ENCODE measurements at places on chromosomes 5 and 9.

GRCh38 chr5:142810081-142810480 lies 39.9 kb downstream of the ARHGAP26 start:
- DNase-seq = no peak

GRCh38 chr5:57862471-57862911 lies 379.9 kb upstream of the ACTBL2 start:
- peak; percentile 42 for DNase-seq

GRCh38 chr5:169913479-169913878 lies 66.8 kb downstream of the INSYN2B start:
- no peak for DNase-seq

DNA sequence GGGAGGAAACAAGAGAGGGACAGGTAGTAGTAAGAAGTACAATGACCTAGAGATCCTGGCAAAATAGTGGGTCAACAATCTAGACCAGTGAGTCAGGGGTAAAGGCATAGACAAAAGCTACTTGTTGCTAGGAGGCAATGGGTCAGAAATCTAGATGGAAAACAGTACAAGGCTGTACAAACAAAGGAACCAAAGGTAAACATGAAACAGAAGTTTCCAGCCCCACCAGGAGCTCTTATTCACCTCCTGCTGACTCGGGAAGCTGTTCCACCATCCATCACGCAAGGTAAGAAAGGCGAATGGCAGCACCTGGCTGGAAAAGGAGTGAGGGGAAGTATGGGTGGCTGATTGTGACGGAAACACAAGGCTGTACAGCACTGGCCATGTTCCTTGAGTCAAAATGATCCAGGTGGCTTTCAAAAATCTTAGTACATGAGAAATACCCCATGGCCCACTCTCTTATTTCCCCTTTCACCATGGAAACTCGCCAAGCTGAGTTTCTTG lies 70.5 kb upstream of the RAI14 start:
- peak; percentile 79 for DNase-seq

GRCh38 chr5:167244583-167244982 lies 1046.9 kb upstream of the WWC1 start:
- peak; percentile 18 for DNase-seq

- DNase-seq = no peak
Measured at GRCh38 chr5:116865651-116866050, 291.0 kb upstream of the SEMA6A start.

DNA sequence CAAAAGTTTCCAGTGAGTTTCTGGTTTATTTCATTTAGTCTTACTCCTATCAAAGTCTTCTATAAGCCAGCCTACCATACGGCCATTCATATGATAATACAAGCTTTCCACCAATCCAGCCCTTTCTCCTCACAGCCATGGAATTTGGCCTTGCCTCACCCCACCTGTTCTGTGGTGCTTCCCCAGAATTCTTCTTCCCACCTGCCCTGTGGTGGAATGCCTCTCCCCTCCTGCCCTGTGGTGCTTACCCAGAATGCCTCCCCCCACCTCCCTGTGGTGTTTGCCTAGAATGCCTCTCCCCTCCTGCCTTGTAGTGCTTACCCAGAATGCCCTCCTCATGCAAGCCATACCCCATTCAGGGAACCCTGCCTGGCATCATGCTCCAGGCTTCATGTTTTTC lies 90.3 kb upstream of the APC start:
- DNase-seq = no peak

GRCh38 chr5:61507232-61507631 lies 175.2 kb downstream of the ZSWIM6 start:
- DNase-seq = no peak

DNA sequence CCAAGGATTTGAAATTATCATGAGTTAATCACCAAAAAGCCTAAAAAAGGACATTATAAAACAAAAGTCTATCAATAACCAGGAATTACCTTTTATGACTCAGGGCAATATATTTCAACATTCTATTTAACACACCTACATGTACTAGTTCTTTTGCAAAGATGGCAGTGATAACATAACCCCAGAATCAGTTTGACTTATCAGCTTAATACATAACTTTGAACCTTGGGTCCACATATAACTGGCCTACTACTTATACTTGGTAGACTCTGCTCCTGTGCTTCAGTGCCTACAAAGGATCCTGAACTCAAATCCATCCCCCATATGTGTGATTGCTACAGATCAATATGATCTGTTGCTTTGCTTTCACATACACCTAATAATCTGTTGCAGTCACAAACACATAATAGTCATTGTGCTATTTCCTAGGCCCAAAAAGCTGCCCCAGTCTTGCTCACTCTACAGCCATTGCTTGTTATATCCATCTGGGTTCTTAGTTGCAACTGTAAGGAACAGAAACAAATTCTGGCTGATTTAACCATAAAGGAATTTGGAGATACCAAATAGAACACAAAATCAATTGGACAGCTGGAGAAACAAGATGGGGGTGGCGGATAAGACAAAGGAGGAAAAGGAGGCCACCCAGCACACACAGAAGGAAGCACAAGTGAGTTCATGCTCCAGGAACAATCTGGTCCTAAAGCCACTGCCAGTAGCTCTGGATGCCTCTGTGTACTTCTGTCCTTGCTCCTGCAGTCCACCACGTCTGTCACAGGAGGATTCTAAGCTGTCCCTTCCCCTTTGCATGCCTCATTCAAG lies 25.5 kb downstream of the DEPDC1B start:
- DNase-seq = no peak

GRCh38 chr5:31731016-31731415 lies 92.1 kb downstream of the PDZD2 start:
- no peak for DNase-seq

DNA sequence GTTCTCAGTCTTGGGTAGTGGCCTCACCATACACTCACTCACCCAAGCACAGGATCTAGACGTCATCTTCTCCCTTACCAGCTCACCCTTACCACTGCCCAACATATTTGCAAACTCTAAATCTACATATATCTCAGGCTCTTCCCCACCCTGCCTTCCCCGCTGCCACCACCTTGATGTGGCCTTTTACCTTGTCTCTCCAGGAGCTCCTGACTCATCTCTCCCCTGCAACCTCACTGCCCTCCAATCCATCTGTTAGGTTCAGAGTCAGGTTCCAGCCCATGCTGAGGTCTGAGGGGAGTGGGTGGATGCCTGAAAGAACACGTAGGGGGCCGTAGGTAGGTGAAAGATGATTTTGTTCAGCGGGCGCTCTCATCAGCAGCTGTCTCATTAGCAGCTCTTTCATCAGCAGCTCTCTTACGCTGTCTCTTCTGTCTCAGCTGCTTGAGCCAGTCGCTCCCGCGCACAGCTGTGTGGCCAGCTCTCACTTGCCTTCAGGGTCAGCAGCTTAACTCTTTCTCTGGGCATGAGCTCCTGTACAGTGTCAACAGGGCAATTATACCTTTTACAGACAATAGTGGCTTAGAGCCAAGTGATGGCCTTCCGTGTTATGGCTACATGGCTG lies 23.1 kb upstream of the CKMT2 start:
- DNase-seq = no peak

- DNase-seq = no peak
Measured at GRCh38 chr5:435961-436640, 6.9 kb upstream of the EXOC3 start.

- no peak for DNase-seq
Measured at GRCh38 chr5:107306594-107306993, 364.1 kb downstream of the EFNA5 start.

- DNase-seq = peak; percentile 91
Measured at GRCh38 chr9:95023217-95024003, 294.1 kb downstream of the FANCC start.

DNA sequence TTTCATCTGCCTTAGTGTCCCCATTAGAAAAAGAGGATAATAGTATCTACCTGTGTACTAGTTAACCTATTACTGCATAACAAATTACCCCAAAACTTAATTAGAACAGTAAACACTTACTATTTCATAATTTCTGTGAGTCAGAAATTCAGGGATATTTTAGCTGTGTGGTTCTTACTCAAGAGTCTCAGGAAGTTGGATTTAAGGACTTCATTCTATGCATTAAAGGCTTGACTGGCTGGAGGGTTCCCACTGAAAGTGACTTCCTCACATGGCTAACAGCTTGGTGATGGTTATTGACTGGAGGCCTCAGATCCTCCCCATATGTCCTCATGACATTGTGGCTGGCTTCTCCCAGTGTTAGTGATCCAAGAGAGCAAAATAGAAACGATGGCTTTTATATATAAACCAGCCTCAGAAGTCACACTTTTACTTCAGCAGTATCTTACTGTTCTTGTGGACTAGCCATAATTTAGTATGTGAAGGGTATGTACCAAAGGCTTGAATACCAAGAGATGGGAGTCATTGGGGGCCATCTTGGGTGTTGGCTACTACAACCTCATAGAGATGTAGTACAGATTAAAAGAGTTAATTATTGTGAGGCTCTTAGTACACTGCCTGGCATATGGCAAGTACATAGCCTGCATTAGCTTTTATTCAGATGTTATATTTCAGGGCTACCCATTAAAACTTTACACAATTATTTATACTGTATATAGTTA lies 9.9 kb downstream of the RAD23B start:
- no peak for DNase-seq

GRCh38 chr9:126793686-126794417 lies 11.0 kb upstream of the ZBTB43 start:
- DNase-seq = no peak

DNA sequence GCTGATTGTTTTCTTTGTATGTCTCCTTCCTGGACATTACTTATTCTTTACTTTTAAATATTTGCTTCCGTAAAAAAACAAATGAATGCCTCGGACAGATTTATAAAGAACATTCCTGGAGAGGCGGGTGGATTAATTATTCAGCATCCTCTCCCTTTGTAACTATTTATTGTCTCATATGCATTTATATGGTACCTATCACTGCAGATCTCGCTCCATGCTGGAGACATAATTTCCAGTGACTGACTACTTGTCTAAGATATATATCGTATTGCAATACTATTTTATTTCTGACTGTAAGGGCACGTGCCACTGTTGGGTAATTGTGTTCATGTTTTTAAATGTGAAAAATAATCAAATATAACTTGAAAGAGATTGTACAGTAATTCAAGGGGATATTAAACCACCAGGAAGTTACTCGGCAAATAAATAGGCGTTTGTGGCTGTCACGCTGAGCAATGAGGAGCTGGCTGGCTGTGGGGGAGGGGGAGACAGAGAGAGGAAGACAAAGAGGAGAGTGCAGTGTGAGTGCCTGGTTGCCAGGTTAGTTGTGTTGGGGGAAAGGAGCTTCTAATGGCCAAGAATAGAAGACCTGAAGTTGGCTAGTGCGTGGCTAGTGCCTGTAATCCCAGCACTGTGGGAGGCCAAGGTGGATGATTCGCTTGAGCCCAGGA lies 131.8 kb upstream of the GABRP start:
- DNase-seq = no peak

- no peak for DNase-seq
Measured at GRCh38 chr5:37571985-37572384, 192.9 kb downstream of the WDR70 start.

DNA sequence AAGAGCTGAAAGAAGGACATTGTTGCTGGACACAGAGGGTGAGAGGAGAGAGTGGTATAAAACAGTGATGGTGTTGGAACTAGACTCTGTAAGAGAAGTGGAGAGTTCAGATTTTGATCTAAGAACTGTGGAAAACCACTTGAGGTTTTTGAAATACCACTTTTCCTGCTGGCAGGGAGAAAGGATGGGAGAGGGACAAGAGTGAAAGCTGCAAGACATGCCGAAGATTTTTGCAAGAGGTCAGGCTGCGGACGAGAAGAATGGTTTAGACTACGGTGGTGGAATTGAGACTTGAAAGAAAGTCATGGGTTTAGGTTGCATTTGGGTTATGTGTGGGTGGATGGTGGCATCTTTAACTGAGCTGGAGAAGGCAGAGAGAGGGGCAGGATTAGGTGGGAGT lies 202.2 kb upstream of the RPS23 start:
- no peak for DNase-seq

DNA sequence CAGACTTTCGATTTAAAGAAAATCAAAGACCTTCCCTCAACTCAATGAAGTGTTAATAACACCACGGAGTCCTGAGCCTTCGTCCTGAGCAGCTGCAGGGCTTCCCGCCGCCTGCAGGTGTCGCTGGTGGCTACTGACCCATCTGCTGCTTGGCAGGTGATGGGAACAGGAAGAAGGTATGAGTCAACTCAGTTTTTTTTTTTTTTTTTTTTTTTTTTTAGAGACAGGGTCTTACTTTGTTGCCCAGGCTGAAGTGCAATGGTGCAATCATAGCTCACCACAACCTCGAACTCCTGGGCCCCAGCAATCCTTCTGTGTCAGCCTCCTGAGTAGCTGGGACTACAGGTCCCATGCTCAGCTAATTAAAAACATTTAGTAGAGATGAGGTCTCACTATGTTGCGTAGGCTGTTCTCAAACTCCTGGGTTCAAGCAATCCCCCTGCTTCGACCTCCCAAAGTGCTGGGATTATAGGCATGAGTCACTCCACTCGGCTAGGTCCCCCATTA lies 185.7 kb upstream of the IL12B start:
- DNase-seq = peak; percentile 75

- DNase-seq = no peak
Measured at GRCh38 chr5:149559706-149560105, 8.5 kb upstream of the CSNK1A1 start.
